ENCODE measurements at places on chromosomes 13 and 19. TPM values are rescaled to one million over a fixed set of nuclear protein-coding genes. Genes with fewer than 3 reads are reported as not detected.
A peak's percentile ranks its signal among the peaks of the same experiment; 100 is the strongest.

DNA sequence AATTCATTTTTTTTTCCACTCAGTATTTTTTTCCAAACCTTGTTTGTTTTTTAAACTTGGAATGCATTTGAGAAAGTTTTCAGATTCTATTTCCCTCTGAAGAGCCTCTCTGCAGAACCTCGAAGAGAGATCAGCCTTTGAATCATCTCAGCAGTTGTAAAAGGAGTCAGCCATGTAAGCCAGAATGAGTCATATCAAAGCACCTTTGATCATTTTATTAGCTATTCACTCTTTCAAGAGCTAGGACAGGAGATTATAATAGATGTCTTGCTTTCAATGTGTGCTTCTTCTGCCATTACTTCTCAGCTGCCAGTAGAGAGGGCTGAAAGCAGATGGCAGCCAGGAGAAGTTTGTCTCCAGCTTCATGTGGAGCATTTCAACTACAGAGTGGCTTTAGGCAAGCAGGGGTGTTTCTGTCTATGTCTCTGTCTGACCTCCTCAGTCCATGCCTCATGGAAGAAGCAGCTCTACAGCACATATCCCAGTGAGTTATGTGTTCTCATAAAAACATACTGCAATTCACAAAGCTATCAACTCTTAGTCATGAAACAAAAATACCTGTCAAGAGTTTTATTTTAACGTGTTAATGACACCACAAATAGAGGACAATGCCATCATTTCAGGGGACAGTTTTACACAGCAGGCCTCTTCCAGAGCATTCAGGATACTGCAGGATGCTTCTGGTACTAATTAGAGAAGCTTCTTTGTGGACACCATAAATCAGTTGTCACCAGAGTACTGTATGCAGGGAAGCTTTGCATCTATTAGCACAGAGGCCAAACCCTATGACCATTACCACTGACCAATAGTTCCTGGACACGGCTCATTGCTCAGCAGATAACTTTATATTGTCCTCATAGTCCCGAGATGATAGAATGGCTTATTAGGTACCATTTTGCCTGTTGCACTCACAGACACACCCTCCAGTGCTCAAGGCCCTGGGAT lies 94.3 kb downstream of the NHLRC3 start:
- H3K27me3 ChIP-seq, result no peaks in the 10 kb centered on the region
- no peaks in the 10 kb centered on the region for H3K4me1 ChIP-seq
- no peak overlapping the region for H3K27ac ChIP-seq
- no peak overlapping the region for H3K4me3 ChIP-seq

DNA sequence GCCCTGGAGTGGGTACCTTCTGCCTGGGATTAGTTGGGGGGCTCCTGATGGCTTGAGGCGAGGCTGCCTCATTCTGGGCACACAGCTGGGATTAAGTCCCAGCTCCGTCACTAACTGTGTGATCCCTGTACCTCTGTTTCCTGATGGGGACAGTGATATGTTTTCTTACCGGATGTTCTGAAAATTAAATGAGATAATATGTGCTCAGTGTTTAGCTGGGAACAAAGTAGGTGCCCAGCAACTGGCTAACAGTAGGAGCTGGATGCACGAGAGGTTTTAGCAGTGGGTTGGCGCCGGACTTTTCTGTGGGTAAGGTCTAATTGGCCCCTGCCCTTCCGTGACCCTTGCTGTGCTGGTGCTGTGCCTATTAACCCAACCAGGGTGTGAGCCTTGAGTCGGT lies 203.4 kb downstream of the URI1 start:
- no peak overlapping the region for H3K4me3 ChIP-seq
- H3K27ac ChIP-seq, result no peak overlapping the region
- no peaks in the 10 kb centered on the region for H3K4me1 ChIP-seq
- no peaks in the 10 kb centered on the region for H3K27me3 ChIP-seq
- H3K36me3 ChIP-seq, result no peaks in the 10 kb centered on the region

DNA sequence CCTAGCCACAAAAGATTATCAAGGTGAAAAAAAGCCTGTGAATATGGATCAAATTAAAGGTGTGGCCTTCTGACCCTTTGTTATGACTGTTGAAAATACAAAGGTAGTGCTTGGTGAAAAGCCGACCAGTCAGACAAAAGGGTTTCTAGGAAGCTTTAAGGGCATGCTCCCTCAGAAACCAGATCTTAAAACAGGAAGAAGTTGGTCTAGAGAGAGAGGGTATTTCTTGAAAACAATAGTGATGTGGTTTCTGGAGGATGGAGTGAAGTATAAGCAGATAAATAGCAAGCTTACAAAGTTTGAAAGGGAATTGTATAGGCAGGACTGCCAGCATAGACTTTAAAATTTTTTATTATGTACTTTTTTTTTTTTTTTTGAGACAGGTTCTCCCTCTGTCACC lies 5.0 kb upstream of the EID2 start:
- H3K36me3 ChIP-seq, result no peaks in the 10 kb centered on the region
- H3K4me1 ChIP-seq, result no peaks in the 10 kb centered on the region
- H3K27me3 ChIP-seq, result no peaks in the 10 kb centered on the region
- DNase-seq, result no peak

DNA sequence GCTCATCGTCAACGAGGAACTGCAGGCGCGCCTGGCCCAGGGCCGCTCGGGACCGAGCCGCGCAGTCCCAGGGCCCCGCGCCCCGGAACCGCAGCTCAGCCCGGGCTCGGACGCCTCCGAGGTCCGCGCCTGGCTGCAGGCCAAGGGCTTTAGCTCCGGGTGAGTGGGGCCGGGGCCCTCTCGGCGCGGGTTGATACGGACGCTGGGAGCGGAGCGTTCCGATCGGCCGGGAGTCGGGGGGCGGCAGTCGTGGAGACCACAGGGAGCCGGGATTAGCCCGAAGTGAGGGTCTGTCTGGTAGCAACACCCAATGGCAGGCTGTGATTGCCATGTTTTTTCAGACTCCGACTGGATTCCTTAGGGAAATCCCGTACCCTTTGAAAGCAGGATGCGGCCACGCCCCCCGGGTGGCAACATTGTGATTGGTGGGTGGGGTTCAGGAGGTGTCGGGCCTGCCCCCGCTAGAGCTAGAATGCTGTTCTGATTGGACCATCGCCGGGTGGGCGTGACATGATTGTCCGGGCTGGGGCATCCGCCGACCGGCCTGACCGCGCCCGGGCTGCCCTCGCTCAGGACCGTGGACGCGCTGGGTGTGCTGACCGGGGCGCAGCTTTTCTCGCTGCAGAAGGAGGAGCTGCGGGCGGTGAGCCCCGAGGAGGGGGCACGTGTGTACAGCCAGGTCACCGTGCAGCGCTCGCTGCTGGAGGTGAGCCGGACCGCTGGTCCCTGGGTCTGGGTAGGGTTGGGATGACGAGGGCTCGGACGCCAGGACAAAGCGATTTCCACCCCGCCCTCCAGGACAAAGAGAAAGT lies 11.3 kb downstream of the EPS8L1 start:
- peaks cover 6% of the 10 kb centered on the region for H3K36me3 ChIP-seq
- H3K4me3 ChIP-seq, result peak overlapping the region; percentile 67
- peaks cover 4% of the 10 kb centered on the region for H3K27me3 ChIP-seq
- no peaks in the 10 kb centered on the region for H3K4me1 ChIP-seq

DNA sequence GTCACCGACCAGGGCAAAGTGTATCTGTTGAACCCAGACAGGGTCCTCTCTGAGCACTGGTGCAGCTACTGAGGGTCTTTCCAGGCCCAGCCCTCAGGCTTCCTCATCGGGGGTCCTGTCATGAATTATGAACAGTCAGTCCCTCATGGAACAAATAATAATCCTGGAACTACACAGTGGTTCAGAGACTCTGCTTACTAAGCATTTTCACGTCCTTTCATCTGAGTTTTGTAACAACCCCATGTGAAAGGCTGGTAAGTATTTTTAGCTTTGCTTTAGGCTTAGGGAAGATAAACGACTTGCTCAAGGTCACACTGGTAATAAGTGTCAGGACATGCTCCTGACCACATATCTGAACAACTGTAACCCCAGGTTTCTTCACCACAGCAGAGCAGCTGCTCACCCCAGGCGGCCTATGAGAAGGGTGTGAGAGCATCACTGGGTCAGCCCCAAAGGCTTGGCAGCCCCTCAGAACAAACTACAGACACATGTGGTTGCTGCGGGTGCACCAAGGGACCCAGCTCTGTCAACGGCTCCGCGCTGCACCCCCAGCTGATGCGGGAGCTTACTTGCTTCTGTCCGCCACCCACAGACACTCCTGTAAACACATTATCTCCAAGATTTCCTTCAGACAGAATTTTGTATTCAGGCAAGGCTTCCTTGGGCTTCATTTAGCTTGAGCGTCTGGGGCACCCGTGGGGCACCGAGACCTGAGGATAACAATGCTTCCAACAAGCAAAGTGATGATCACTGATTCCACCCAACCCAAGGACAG lies 19.4 kb upstream of the GSX1 start:
- H3K27ac ChIP-seq, result no peak overlapping the region
- H3K36me3 ChIP-seq, result no peaks in the 10 kb centered on the region
- peaks cover 27% of the 10 kb centered on the region for H3K27me3 ChIP-seq
- H3K4me3 ChIP-seq, result no peak overlapping the region
- no peaks in the 10 kb centered on the region for H3K4me1 ChIP-seq

- H3K36me3 ChIP-seq, result no peaks in the 10 kb centered on the region
- H3K4me3 ChIP-seq, result no peak overlapping the region
- DNase-seq, result no peak
Observed at GRCh38 chr13:40394304-40394985, 272.0 kb downstream of the FOXO1 start.

DNA sequence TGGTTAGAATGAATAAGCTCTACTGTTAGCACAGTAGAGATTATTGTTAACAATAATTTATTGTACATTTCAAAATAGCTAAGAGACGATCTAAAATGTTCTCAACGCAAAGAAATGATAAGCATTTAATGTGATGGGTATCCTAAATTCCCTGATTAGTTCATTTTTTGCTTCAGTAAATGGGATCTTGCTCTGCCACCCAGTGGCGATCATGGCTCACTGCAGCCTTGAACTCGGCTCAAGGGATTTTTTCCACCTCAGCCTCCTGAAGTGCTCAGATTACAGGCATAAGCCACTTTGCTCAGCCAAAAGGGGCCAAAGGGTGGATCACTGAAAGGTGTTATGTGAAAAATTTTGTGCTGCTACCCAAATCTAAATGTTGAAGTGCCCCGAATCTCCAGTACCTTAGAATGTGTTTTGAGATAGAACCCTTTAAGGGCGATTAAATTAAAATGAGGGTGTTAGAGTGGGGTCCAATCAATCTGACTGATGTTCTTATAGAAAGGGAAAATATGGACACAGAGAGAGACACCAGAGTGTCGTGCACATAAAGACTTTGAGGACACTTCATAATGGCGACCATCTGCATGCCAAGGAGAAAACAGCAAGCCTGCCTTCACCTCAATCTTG lies 31.5 kb upstream of the ZNF766 start:
- no peaks in the 10 kb centered on the region for H3K27me3 ChIP-seq
- no peak overlapping the region for H3K27ac ChIP-seq
- H3K4me3 ChIP-seq, result no peak overlapping the region
- DNase-seq, result peak; percentile 46
- no peaks in the 10 kb centered on the region for H3K36me3 ChIP-seq
- H3K4me1 ChIP-seq, result no peaks in the 10 kb centered on the region

DNA sequence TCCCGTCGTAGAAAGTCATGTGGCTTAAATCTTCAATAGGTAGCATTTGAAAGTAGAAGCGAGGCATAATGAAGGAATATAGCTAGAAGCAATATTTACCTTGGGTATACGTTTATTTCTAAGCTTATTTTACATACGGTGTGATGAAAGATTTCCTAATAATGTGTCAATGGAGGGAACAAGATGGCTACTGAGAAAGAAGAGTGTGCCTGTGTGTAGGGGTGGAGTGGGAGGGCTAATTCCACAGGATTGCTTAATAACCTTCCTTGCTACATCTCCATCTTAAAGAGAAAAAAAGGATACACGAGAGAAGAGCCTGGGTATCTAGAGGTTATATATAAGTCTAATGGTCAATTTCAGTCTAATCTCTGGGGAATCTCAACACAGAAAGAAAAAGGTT lies 2.0 kb downstream of the SPART start:
- H3K36me3 ChIP-seq, result no peaks in the 10 kb centered on the region
- peak overlapping the region; percentile 86 for H3K4me3 ChIP-seq
- no peaks in the 10 kb centered on the region for H3K27me3 ChIP-seq

DNA sequence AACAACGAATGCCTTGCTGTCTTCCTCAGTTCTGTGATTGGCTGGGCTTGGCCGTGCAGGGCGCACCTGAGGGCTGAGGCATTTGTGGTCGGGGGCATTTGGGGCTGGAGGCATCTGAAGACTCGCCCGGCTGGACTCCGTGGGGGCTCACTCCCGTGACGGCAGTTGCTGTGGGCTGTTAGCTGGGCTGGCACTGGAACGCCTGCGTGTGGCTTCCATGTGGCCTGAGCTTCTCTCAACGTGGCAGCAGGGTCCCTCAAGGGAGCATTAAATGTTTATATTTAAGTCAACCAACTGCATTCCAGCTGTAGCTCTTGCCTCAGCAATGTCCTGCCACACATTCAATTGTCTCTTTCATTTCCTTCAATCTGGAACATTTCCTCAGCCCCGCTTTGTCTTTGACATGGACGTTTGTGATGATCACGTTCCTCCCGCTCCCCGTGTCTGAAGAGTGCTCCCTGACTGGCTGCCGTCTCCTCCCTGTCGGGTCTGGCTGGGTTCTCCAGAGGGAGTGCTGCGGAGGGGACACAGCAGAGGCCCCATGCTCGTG lies 21.0 kb downstream of the CCDC8 start:
- no peaks in the 10 kb centered on the region for H3K36me3 ChIP-seq
- H3K27ac ChIP-seq, result peak overlapping the region; percentile 65
- DNase-seq, result no peak
- H3K4me3 ChIP-seq, result no peak overlapping the region
- H3K4me1 ChIP-seq, result peaks cover 9% of the 10 kb centered on the region

DNA sequence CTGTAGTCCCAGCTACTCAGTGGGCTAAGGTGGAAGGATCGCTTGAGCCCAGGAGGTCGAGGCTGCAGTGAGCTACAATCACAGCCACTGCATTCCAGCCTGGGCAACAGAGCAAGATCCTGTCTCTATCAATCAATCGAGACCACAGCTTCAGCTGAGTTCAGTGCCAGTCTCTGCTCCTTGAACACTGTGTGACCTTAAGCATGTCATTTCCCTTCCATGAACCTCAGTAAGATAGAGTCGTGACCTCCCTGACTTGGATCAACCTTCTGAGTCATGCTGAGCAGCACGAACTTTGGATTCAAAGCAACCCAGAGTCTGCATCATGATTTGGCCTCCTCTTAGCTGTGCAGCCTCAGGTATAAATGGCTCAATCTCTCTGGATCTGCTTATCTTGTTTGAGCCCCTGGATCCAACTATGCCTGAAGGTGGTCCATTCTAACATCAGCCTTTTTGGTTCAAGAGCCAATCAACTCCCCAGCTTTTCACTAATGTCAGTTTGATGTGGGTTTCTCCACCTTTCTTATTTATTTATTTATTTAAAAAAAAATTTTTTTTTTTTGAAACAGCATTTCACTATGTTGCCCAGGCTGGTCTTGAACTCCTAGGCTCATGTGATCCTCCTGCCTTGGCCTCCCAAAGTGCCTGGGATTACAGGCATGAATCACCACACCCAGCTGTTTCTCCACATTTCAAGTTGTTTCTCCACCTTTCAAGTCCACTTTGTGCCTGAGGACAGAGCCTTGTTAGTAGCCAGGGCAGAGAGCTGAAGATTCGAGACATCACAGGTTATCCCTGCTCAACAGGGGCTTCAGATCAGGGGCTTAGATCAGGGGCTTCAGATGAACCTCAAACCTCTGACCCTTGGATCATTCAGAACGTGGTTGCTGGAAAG lies 26.4 kb downstream of the PTPRS start:
- no peaks in the 10 kb centered on the region for H3K36me3 ChIP-seq
- H3K27ac ChIP-seq, result no peak overlapping the region
- no peak for DNase-seq
- no peak overlapping the region for H3K4me3 ChIP-seq
- no peaks in the 10 kb centered on the region for H3K27me3 ChIP-seq

The CEACAM19 gene
- 0.96 TPM for total RNA-seq

The F7 gene
- 0.15 TPM for total RNA-seq

The SYCN gene
- total RNA-seq, result not detected

The MADCAM1 gene
- total RNA-seq, result not detected

The ADAMTSL5 gene
- total RNA-seq, result 1.3 TPM

The TEX29 gene
- total RNA-seq, result not detected
